ENCODE measurements at places on chromosomes 7 and 10.
A peak's percentile ranks its signal among the peaks of the same experiment; 100 is the strongest.

GRCh38 chr7:65307651-65308299, 65.9 kb upstream of the ZNF92 start:
- DNase-seq, result no peak

DNA sequence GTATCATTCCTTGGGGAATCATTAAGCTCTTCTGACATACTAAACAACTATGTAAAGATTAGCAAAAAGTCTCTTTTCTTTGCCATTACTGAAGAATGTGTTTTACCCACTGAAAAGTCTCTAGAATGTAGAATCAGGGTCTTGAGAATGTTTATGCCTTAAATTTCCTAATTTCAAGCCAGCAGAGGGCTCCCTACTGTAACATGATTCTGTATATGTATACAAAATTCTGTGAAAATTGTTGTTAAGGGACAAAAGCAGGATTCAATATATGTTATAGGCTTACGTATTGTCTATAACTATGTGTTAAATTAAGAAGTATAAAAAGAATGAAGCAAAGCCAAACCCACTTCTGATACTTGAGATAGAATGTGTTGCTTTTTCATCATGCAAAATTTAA, 296.9 kb upstream of the DGKB start:
- DNase-seq, result no peak

DNA sequence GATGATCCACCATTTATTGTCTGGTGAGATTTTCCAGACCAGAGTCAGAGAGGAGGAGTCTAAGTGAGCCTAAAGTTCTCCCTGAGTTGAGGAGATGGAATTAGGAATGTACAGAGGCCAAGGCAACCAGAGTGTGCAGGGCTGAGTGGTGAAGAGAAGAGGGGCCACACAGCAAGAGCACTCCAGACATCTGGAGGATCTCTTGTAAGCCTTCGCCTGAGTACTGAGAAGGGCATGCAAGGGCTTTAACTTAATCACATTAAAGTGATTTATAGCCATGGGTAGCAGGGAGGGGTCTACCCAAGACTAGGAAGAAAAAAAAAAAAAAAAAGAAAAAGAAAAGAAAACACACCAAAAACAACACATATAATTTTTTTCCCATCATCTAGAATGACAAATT, 1190.4 kb downstream of the GATA3 start:
- no peak for DNase-seq

- DNase-seq, result no peak
Measured at GRCh38 chr10:129057856-129058663, 409.0 kb upstream of the MGMT start.

GRCh38 chr7:132291481-132291880, 284.8 kb downstream of the PLXNA4 start:
- DNase-seq, result no peak

DNA sequence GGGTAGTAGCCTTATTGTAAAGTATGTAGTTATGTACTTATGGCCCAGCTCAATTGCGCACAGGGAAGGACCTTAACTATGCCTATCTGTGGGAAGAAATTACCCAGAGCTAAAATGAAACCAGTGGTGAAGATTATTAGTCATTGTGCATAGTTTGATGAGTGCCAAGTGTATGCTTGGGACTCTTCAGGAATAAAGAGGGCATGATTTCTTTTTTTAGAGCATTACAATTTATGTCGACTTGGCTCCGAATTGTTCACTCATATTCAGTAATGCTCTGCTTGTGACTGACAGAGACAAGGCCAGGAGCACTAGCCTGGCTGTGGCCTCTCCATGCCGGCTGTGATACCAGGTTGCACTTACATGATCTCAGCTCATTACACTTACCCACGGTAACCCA, 269.5 kb downstream of the TRIL start:
- no peak for DNase-seq

DNA sequence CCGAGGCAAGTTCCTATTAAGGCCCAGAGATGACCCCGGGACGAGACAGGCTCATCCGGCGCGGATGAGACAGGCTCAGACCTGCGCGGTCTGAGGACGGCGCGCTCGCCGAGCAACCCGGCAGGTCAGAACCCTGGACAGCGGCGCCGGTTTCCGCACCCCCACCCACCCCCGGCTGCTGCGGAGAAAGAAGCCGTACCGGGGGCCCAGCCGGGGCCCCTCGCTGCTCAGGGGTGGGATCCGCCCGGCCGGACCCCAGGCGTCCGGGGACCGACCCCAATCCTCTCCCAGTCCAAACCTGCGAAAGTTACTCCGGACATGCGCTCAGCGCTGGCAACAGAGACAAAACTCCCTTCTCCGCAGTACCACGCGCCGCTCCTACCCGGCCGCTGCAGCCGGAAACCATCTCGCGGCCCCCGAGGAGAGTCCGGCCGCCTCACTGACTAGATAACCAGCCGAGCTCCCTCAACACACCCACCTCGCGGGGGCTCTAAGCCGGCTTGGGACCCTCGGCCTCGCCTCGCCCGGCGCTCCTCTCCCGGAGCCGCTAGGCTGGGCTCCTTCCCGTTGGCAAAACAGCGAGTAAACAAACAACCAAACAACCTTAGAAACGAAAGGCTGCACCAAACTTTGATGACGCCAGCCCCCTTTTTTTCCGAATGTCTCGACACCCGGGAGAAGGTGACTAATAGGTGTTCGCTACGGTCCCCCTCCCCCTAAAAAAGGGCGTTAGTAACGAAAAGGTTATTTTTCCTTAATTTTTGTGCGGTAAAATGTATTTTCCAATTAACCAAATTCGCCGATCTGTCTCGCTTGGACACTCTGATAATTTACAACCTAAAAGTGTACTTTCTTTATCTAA, 2.3 kb upstream of the DRGX start:
- no peak for DNase-seq

DNA sequence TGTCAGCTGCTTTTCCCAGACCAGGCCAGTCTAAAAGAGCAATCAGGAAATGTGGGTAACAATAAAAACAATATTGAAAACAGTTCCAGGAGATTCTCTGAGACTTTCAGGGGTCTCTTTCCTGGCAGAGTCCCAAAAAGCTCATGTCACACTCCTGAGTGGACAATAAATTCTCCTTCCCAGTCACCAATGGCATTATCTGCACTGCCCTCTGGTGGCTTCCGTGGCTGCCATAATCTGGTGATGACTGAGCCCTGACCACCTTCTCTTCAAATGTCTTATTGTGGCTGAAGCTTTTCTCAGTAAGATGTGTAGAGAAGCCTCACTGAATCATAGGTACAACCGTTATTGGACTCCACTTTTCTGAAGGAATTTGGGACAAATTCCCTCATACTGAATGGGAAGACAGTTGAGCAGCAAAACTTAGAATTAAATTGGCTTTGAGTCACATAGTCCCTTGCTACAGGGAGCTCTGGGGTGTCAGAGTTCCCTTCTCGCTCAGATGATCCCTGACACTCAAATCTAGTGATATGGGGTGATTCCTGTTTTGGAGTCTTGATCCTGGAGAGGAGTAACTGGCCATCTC, 24.4 kb upstream of the ASAH2 start:
- no peak for DNase-seq

GRCh38 chr10:3427950-3428354, 255.4 kb upstream of the PITRM1 start:
- DNase-seq, result no peak

DNA sequence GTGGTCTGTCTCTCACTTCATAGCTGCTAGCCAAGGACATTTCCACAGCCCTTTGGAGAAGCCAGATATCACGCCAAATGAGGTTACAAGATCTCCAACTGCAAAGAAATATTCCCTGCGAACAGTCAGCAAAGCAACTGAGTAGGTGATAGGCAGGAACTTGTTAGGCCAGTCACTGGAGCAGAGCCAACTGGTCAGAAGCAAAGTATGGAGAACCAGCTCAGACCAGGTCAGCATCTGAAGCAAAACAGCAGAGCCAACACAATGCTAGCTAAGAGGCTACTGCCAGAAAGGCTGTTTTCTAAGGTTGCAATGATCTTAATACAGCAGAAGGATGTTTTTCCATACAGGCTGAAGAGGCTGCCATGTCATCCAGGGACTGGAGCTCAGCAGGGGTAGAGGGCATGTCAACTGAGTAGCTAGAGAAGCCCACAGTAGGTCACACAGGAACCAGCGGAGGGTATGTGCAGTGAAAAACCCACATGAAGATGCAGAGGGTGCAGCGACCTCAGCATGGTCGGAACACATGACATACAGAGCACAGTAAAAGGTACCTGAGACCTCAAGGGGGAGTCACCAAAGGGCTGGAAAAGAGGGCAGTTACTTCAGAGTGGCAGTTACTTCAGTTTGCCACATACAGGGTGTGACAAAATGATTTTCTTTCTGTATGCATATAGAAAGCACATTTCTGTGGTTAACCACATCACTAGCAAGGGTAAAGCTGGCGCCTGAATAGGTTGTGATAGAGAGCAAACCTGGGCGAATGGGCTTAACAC, 8.9 kb downstream of the SEC31B start:
- no peak for DNase-seq

DNA sequence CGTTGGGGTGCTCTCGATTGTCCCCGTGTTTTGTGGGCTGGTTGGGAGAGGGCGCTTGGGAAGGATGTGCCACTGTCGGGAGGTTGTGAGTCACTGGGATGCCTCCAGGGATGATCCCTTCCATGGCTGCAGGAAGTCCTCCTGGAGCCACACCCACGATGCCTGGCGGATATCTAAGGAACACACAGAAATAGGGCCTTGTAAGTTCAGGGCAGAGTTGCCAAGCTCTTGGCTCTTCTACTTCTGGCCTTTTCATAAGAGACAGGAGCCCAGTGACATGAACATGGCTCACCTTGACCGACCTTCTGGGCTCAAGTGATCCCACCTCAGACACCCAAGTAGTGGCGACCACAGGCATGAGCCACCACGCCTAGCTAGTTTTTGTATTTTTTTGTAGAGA, 47.6 kb downstream of the ZRANB1 start:
- DNase-seq, result no peak

- DNase-seq, result no peak
Measured at GRCh38 chr7:102446387-102447156, 13.2 kb downstream of the ORAI2 start.

DNA sequence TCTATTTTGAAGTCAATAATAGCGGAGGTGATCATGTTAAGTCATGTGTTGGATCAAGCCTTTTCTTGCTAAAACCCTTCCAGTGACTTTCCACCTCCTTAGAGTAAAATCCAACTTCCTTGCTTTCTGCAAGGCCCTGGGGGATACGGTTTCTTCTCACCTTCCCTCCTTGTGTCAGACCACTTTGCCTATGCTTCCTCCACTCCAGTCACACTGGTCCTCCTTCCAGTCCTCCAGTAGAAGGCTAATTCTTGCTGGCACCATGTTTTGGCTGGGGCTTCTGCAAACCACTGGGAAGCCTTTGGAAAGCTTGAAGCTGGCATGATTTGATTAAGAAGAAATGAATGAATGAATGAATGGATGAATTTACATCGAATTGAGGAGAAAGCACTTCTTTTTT, 169.5 kb downstream of the PLXDC2 start:
- DNase-seq, result no peak

DNA sequence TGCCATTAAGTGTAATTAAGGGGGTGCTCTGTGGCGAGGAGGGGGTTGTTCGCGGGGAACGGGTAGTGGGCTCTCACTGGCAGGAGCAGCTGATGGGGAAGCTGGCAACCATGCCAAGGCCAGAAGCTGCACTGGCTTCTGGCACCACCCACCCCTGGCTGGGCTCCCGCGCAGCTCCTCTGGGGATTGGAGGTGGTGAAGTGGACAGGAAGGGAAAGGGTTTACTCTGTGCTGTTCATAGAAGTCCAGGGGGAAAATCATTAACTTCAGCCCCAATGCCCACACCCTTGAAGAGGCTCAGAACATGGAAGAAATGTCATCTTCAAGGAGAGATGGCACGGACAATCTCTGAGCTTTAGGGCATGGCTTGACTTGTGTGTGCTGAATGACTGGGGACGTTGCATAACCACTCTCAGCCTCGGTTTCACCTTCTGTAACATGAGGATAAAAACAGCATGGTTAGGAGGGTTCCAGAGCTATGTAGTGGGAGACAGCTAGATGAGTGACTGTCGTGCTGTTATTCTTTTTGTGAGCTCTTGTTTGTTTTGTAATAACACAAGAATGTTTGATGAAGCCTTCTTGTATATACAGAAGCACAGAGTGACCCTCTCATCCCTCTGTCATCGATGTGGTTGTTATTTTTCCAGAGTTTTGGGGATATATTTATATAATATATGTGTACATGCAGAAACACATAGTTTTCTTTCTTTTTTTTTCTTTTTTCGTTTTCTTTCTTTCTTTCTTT, 29.9 kb downstream of the KAZALD1 start:
- no peak for DNase-seq

- DNase-seq, result no peak
Measured at GRCh38 chr7:158125721-158126120, 461.9 kb downstream of the PTPRN2 start.

DNA sequence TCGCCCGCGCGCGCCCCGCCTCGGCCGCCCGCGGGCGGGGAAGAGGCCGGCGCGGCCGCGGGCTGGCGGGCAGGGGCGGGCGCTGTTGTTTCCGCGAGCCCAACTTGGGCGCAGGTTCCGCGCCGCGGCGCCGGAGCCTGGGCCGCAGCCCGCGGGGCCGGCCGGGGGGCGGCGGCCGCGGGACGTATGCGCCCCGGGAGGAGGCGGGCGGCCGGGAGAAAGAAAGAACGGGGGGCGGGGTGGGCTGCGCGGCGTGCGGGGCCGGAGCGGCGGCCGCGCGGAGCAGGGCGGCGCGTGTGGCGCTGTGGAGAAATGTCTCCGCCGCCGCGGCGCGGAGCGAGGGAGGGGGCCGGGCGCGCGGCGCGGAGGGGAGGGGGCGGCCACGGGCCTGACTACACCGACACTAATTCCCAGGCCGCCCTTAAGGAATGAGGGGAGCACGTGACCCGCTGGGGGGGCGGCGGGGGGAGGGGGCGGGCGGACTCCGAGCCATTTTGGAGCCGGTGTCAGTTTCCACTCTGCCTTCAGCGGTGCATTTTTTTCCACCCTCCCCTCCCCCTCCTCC, at the start of gene BMI1:
Gene BMI1 (plus strand): TSS at position 509 of the 565 bp plus-strand sequence. CDS start 5,351 bp downstream, outside the sequence.
- peak; percentile 53 for DNase-seq

DNA sequence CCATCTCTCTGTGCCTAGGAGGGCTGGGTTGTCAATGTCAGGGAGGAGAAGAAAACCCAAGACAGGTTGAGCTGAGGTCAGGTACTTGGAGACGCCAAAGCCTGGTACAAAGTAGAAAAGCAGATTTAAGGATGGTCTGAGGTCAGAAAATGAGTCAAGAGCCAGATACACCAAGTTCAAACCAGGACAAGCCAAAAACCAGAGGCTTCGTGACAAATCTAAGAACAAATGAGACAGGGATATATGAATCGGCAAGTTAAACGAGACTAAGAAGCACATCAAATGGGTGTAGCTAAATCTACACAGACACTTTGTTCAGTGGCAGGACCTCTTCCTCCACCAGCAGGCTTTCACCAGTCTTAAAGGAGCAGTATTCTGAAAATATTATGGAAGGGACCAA, 34.2 kb downstream of the C7orf33 start:
- no peak for DNase-seq

DNA sequence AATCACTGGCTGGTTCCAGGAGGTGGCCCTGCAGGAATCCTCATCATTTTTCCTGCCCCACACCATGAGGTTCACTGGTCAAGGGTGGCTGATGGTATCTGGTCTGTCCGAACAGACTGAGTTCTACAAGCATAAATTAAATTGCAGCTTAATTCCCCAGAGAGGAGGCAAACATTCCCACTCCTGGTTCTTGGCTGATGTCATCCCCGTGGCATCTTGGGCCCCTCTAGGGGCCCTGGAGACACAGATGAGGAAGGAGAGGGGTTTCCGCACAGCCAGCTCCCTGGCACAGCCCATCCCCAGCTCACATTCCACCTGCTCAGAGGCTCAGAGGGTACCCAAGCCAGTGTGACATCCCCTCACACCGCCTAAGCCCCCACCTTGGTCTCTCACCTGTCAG, 5.3 kb upstream of the KLRG2 start:
- DNase-seq, result no peak

All from NCI-H510A (cell line).